Progenitor cell of endocrine pancreas (in vitro differentiated cells): ENCODE measurements at places on chromosomes 3 and 15. TPM values are rescaled to one million over a fixed set of nuclear protein-coding genes. Genes with fewer than 3 reads are reported as not detected.

Gene ZNF660
- total RNA-seq, result 22.6 and 27.1 TPM in 2 replicates

Gene SEC62
- 94.6 and 103 TPM in 2 replicates for total RNA-seq

Gene NRG4
- 1.0 and 3.0 TPM in 2 replicates for total RNA-seq

Gene HESX1
- total RNA-seq, result 0.80 and 0.96 TPM in 2 replicates

Gene CKMT1A
- 4.0 TPM in 2 replicates for total RNA-seq

Gene UROC1
- not detected in 2 replicates for total RNA-seq

Gene GPD1L
- 13.0 and 13.8 TPM in 2 replicates for total RNA-seq

Gene SLC2A2
- total RNA-seq, result 1.5 TPM in 2 replicates

Gene ACKR4
- not detected in 2 replicates for total RNA-seq

Gene CFAP92
- 2.4 and 2.7 TPM in 2 replicates for total RNA-seq

Gene MESP1
- total RNA-seq, result 0.50 and 0.51 TPM in 2 replicates

Gene SHQ1
- total RNA-seq, result 19.4 and 26.5 TPM in 2 replicates

Gene DUOXA1
- 1.3 and 1.4 TPM in 2 replicates for total RNA-seq

Gene H1-8
- not detected in 2 replicates for total RNA-seq

GRCh38 chr15:87816811-87817210, 439.7 kb downstream of the NTRK3 start:
- no peak for DNase-seq

GRCh38 chr15:22778796-22779195, 7.6 kb upstream of the NIPA1 start:
- DNase-seq, result no peak

- no peak for DNase-seq
Observed at GRCh38 chr3:186807231-186807630, 949 bp upstream of the RFC4 start.

GRCh38 chr15:41557673-41558399, 1.2 kb upstream of the TYRO3 start:
- DNase-seq, result peak; percentile 53

DNA sequence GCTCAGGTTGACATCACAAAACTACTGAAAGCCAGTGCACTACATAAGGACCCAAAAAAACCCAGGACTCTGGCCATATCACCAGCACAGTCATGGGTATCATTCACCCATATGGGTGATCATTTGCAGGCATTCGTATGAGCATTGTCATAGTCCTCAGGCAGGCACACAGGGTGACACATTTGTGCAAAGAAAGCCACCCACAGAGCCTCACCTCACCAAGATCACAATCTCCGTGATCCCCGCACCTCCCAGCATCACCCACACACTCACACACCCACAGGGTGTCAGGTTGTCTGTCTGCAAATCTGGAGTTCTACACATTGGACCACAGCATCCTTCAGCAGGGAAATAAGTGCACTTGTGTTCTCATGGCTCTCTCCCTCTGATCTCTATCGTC, 166.0 kb upstream of the LPP start:
- no peak for DNase-seq

- no peak for DNase-seq
Observed at GRCh38 chr3:16534640-16535262, 21.3 kb upstream of the RFTN1 start.

DNA sequence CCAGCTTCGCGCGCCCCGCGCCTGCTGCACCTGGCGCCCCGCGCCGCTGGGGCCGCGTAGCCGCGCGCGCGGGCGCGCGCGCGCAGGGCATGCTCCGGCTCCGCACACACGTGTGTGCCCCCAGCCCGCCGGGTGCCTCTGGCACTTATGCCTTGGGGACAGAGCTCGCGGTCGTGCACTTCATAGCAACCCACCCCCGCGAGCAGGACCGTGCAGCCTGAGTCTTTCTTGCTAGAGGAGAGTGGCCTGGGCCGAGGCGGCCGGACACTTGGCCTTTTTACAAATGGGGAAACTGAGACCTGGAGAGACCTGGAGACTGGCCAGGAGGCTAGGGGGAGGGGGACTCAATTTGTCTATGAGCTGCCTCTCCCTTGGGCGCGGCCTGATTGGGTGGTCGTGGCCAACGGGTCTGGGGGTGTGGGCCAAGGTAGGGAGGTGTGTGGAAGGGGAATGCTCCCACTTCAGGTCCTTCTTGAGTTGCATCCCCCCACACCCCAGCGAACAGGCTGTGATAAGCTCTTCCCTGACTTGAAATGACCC, 562 bp downstream of the NBEAL2 start:
- no peak for DNase-seq

DNA sequence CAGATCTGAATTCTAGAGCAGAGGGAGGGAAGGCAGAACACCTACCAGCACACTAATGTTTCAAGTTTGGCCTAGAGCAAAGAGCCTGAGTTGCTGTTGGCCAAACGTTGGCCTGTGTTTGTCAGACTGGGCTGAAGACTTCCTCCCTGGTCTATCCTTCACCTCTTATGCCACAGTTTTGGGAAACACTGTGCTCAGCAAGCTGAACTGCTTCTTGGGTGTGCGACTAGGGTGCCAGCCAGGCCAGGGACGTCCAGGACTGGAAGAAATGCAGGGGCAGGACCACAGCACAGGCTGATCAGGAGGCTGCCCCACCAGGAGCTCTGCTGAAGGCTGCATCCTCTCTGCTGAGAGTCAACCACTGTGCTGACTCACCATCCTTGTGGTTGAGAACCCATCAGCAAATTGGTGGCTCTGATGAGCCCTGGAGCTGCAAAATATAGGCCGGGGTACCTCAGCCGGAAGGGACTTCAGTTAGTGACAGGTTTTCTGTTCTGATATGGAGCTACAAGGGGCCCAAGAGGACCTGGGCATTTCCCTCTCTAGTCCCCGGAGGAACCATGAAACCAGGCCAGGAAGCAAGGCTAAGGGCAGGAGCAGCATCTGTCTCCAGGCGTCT, 131.6 kb upstream of the RASGRP1 start:
- no peak for DNase-seq

DNA sequence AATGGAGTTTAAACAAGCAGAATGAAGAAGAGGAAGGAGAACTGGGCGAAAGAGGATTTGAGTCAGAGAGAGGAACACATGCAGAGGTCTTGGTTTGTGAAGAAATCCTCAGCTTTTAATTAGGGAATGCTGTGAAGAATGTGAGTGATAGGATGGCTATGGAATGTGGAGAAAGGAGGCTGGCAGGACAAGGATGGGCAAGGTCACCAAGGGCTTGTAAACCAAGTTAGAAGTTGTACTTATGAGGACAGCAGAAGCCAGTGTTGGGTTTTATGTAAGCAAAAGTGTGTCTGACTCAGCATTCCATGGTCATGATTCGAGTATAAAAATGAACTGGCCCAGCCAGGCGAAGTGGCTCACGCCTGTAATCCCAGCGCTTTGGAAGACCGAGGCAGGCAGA, 60.0 kb upstream of the IL12A start:
- DNase-seq, result no peak

DNA sequence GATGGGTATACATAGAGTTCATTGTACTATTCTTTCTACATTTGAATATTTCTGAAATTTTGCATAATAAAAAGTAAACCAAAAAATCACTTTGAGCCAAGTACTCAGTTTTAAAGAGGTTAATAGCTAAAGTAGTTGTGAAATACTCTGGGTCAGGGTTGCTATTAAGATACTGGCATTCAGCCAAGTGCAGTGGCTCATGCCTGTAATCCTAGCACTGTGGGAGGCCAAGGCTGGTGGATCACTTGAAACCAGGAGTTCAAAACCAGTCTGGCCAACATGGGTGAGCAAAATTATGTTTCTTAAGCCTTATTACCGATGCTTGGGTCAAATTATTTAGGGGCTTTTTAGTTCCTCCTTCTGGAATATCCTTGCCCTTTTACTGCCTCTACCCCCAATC, 122.0 kb upstream of the MELTF start:
- no peak for DNase-seq

GRCh38 chr3:122060040-122060698, 5.0 kb downstream of the CD86 start:
- DNase-seq, result no peak

DNA sequence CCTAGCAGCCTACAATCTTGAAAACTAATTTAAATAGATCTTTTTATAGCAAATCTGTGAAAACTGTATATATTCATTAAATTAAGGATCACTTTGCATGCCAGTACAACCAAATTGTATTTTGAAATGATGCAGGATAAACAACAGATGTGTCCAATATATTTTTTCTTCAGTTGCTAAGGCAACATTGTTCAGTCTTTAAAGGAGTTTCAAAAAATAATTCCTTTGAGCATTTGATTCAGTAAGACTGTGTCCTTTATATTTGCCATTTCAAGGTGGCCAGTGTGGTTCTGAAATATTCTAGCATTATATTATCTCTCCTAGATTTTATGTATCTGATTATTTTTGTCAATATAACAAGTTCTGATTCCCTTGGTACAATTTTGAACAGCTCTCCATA, 254.7 kb downstream of the PLOD2 start:
- no peak for DNase-seq

GRCh38 chr3:136836511-136837156, 17.7 kb downstream of the SLC35G2 start:
- DNase-seq, result no peak

- no peak for DNase-seq
Observed at GRCh38 chr15:51497806-51498205, 124.8 kb downstream of the DMXL2 start.

- no peak for DNase-seq
Observed at GRCh38 chr15:62046078-62046743, 14.0 kb downstream of the VPS13C start.

DNA sequence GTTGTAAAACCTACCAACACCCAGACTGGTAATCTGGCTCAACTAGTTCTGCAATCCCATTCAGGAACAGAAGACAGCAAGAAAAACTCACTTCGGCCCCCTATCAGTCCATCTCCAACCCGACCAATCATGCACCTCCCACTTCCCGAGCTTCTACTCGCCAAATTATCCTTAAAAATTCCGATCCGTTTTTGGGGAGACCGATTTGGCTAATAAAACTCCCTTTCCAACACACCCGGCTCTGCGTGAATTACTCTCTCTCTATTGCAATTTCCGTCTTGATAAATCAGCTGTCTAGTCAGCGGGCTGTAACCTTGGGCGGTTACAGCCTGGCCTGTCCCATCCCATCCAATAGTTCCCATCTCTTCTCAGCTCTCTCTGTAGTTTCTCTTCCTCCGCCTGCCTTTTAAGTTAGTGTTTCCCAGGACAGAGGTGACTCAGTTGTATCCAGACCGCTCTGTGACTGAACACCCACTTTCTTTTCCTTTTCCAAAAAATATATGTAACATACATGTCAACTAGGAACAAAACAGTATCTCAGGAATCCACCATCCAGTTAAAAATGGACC, 780 bp upstream of the ACAD9 start:
- DNase-seq, result no peak

GRCh38 chr3:124804875-124805274, 74.6 kb downstream of the UMPS start:
- no peak for DNase-seq

GRCh38 chr15:70748281-70748747, 15.0 kb downstream of the UACA start:
- no peak for DNase-seq

DNA sequence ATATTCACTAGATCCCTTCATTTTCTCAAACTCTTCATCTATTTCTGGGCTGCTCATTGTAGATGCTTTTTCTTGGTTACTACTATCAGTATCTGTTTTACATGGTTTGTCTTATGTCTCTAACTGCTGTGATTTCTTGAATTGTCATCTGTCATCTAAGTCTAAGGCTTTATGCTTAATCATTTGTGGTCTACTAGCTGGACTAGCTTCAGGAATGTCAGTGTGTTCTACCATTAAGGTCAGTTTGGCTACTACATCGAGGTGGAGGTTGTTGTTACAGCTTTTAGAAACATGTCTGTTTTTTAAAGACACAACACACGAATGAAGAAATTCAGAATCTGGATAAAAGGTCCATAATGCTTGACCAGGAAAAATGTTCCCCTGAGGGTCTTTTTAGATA, 82.2 kb downstream of the ABI3BP start:
- no peak for DNase-seq

- DNase-seq, result no peak
Observed at GRCh38 chr3:49359623-49360022, 1.5 kb upstream of the GPX1 start.

- no peak for DNase-seq
Observed at GRCh38 chr3:105958237-105959000, 89.6 kb upstream of the CBLB start.

DNA sequence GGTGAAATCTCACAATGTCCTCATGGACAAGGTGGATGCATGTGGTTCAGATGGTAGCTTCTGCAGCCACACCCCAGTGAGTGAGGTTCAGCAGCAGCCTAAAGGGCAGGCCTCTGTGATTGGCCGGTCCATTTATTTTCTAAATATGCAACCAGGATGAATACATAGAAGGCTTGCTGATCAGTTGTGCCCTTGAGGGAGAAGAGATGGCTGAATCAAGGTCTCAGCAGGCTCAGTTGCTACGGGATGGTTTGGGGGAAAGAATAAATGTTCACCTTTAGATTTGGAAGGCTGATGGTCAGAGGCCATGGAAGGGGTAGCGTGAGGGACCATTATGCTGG, 53.7 kb upstream of the FGD5 start:
- no peak for DNase-seq

- no peak for DNase-seq
Observed at GRCh38 chr3:11662392-11662990, 18.8 kb upstream of the VGLL4 start.
